ENCODE measurements at places on chromosomes 7 and 10.

- no peak for DNase-seq
Observed at GRCh38 chr7:121485467-121486243, 89.5 kb upstream of the FAM3C start.

GRCh38 chr10:119104654-119105015 is 722 bp downstream of the DENND10 start:
- DNase-seq, result peak; percentile 52

GRCh38 chr7:20114468-20114867 is 102.7 kb downstream of the MACC1 start:
- DNase-seq, result peak; percentile 89

DNA sequence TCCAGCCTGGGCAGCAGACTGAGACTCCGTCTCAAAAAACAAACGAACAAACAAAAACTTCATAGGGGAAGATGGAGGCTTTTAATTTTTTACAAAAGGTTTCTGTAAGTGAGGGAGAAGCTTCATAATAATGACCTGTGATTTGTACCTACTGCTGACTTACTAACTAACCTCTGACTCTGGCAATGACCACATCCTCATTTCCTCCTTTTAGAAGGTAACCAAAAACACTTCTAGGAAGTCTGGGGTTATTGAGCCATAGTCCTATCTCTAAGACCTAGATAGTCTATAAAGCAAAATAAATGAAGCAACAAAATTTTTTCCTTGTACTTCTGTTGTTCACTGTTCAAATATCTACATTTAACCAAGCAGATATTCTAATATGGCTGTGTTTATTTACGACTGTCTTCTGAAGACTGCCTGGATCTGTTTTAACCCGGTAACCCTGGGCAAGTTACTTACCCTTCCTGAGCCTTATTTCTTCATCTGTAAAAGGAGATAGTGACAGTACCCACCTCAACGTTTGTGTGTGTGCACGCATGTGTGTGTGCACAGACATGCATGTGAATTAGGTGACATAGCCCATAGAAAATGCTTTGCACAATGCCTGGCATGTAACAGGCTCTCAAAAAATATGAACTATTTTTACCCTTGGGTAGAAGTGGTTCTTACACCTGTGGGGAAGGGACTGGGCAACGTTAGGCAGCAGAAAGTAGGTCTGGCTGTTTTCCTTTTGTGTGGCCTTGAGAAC is 30.8 kb upstream of the SMNDC1 start:
- DNase-seq, result no peak

DNA sequence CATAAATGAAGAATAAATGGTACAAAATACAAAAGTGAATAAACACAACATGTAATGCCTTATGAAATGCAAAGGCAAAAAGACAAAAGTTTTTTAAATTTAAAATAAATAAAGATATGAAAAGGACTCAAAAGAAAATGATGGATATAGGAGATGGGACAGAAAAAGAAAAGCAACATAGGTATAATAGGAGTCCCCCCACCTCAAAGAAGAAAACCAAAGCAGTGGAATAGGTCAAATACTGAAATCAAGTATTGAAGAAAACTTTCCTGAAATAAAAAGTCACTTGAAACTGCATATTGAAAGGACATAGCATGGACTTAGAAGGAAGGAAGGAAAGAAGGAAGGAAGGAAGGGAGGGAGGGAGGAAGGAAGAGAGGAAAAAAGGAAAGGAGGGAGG is 110.0 kb upstream of the FAM204A start:
- no peak for DNase-seq

- DNase-seq, result no peak
Observed at GRCh38 chr7:1119201-1119600, 31.3 kb downstream of the GPER1 start.

DNA sequence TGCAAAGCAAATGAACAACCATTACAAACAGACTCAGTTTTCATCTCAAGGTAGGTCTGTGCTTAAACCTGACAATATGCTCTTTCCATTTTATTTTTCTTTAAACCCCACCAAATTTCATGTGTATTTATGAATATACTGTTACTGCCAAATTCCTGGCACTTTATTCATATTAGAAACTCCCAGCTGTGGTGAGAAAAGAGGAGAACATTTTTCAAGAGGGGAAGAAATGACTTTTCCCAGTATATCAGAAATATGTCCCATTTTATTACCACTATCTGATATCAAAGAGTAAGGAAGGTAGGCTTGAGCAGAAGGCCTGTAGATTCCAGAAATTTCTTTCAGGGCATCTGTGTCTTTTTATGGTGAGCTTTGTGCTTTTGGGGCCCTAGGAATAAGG is 189.6 kb downstream of the ADAM12 start:
- no peak for DNase-seq

GRCh38 chr7:119967221-119967620 is 305.8 kb upstream of the KCND2 start:
- DNase-seq, result no peak

DNA sequence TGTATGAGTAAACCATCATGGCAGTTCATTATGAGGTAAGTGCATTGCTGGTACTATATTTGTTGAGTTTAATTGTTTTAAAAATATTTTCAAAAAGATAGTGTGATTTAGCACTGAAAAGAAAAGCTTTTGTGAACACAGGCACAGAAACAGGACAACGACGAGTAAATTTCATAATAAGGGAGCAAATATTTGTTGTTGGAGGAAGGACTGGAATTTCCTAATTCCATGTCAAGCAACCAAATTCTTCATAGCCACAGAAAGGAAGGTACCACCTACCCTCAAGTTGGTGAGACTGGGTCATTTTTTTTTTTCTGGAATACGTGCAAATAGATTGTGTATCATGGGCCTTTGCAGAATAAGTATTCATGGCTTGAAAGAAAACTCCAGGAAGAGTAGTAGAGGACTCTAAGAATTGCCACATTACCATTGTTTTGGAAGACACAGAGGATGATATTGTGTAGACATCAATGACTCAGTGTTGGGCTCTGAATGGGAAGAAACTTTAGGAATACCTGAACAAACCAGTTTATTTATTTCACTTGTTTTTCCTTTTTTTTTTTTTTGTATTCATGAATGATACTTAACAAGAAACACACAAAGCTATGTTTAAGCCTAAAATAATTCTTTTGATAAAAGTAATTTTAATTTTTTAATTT is 7.8 kb downstream of the UBE2D4 start:
- no peak for DNase-seq

- no peak for DNase-seq
Observed at GRCh38 chr7:42046483-42046882, 190.5 kb downstream of the GLI3 start.

GRCh38 chr10:42983591-42983990 is 93.3 kb upstream of the RET start:
- no peak for DNase-seq

GRCh38 chr7:64625114-64626082 is 40.5 kb upstream of the ZNF107 start:
- DNase-seq, result peak; percentile 77

DNA sequence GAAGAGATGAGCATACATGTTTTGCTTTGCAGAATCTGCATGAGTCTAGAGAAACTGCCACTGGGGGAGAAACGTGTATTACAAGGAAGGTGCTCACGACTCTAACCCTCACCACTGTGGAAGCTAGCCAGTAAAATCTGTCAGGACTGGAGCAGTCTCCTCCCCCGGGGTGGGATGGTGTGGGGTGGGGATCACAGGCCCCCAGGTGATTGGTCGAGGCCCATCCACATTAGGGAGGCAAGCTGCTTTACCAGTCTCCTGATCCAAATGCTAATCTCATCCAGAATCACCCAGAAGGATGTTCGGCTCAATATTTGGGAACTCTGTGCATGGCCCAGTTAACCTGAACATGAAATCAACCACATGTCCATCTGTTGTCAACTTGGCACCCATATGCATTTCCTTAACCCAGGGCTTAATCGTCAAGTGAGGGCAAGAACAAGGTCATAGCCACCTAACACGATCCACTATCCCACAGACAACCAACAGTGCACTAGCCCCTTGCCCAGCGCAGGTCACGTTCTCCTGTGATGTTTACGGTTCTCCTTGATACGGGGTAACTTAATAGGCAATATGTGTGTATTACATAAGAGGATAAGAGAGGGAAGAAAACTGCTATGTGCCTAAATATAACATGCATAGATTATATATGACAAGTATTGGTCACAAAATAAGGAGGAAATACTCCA is 40.8 kb downstream of the DNAJB6 start:
- DNase-seq, result no peak

GRCh38 chr7:146176860-146177259 is 60.3 kb downstream of the CNTNAP2 start:
- DNase-seq, result no peak

DNA sequence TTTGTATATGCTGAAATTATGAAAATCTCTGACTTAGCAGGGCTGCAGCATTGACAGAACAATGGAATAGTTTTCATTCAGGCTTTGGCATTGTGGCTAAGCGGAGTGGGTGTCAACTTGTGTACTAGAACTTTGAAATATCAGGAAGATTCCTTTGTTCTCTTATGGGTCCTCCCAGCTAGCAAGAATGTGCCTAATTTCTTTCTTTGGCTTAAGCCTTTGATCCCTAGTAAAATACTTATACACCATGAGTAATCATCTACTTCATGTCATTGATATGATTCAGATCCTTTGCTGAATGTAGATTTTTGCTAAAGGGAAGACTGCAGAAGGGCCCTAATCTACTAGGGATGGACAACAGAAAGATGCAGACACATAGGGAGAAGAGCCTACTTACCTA is 6.2 kb downstream of the AVL9 start:
- peak; percentile 22 for DNase-seq

DNA sequence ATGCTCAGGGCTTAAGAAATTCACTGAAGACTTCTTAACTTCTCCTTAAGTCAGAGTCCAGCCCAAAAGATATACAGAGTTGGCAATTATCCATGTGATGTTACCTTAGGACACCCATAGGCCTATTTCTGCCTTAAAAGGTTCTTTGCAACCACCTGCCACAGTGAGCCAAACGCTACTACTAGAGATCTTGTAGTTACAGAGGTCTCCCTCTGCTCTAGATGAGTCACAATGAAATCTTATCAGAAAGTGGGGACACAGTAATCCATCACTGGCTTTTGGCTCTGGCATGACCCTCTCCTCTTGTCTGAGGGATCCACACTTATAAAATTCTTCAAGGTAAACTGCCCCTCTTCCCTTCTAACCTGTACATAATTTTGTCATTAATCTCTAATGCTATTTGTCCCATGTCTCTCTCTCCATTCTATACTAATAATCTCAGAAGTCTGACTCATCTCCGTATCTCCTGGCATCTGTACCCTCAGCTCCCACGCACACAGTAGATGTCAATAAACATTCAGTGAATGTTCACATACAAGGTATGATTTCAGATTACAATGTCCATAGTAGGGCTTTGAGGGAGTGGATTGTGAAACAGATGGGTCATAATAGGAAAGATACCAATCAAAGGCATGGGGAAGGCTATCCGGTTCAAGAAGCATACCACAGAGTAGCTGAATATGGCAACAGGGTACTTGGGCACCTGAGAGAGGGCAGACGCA is 112.1 kb downstream of the SGMS1 start:
- no peak for DNase-seq

DNA sequence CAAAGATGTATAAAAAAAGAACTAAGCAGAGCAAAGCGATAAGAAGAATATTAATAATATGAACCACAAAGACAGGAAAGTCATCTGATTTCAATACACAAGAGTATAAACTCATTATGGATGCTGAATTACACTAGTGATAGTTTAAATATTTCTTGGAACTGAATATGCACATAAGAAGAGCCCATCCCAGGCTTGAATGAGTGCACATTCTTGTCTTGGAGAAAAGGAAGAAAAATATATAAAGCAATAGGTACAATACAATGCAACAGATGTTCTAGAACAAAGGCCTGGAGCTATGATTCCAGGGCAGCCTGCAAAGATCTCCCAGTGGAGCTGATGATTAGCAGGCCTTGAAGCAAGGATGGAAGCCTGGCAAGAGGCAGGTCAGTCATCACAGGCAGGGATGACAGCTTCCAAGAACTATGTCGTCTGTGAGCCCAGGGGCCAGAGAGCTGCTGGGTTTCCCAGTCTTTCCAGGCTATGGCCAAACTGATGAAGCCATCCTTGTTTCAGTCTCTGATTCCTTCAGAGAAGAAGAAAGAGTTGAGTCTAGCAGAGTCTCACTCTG is 277.6 kb downstream of the KCNMA1 start:
- DNase-seq, result no peak

GRCh38 chr7:20275637-20276036 is 55.1 kb upstream of the ITGB8 start:
- no peak for DNase-seq

DNA sequence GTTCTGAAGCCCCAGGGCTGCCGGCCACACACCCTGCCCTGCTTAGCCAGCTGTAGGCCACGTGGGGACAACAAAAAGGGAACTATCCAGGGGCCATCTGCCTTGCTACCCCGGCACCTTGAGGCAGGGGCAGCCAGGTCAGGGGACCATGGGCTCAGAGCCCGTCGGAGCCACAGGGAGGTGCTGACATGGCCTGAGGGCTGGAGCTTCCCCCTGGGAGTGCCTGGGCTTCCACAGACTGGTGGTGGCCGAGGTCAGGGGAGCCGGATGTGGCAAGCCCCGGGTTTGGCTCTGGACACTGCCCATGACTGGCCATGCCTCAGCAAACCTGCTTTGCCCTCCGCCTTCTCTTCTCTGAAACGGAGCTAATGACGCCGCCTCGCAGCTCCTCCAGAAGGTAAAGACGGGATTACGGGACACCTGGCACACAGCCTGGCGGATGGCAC is 178.5 kb downstream of the EBF3 start:
- DNase-seq, result no peak

DNA sequence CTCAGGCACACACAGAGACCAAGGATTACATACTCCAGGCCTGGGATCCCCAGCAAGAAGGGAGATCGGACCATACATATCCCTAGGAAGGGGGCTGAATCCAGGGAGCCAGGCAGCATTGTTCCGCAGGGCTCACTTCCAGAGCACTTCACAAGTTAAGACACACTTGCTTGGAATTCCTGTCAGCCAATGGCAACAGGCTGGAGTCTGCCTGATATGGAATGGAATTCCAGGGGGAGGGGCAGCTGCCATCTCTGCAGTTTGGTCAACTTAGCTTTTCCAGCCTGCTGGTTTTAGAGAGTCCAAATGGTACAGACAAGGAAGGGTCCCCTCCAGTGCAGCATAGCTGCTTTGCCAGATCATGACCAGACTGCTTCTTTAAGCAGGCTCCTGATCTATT is 290.0 kb upstream of the GLI3 start:
- DNase-seq, result no peak

GRCh38 chr7:70325509-70326101 is 727.3 kb downstream of the AUTS2 start:
- no peak for DNase-seq

- peak; percentile 88 for DNase-seq
Observed at GRCh38 chr7:100130608-100131453, 4.1 kb downstream of the MBLAC1 start.

DNA sequence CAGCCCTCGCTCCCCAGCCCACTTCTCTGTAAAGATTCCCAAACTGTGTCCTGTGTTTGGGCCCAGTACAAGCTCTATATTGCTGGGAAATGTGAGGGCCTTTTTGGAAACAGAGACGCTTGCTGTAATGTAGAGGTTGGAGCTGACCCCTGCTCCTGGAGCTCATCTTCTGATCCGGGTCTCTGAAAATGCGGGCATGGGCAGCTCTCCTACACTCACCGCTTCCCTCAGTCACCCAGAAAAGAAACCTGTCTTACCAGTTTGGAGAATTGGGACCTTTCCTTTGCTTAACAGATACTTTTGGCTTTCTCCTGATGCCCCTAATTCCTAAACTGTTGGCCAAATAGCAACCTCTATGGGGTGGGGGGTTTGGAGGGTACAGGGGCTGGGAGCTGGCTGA is 18.2 kb downstream of the BAG3 start:
- no peak for DNase-seq

GRCh38 chr7:105480931-105481330 is 41.1 kb downstream of the PUS7 start:
- DNase-seq, result no peak
